ENCODE measurements at places on chromosomes 13 and 19. TPM values are rescaled to one million over a fixed set of nuclear protein-coding genes. Genes with fewer than 3 reads are reported as not detected.

- no peak for DNase-seq
Measured at GRCh38 chr13:40376296-40376849, 290.1 kb downstream of the FOXO1 start.

GRCh38 chr13:111363591-111363990 is 43.1 kb downstream of the TEX29 start:
- no peak for DNase-seq

The DPF1 gene
- total RNA-seq, result not detected

DNA sequence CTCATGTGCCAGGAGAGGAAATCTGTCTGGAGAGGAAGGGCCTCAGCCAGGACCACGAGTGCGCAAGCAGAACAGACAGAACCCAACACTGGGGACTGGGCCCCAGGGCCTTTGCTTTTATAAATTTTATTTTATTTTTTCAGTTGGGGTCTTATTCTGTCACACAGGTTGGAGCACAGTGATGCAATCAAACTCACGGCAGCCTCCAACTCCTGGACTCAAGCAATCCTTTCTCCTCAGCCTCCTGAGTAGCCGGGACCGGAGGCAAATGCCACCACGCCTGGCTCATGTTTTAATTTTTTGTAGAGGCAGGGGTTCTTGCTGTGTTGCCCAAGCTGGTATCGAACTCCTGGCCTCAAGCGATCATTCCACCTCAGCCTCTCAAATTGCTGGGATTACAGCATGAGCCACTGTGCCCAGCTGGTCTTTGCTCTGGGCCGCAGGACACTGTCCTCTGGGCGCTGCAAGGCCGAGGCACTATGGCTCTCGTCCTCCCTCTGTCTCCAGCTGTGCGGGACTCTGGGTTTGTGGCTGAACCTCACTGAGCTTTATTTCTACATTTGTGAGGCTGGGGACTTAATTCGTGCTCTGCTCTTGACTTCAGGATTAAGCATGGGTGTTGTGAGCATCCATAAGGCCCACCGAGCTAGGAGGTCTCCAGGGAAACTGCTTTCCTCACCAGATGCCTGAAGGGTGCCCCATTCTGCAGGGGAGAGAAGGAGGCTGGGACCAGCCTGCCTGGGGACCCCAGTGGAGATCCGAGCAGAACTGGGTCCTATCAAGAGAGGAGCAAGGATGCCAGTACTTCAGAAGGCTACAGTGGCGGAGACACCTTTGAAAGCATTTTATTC is 144.2 kb upstream of the VSTM2B start:
- DNase-seq, result no peak

GRCh38 chr13:24138911-24139310 is 21.6 kb upstream of the SPATA13 start:
- DNase-seq, result no peak

GRCh38 chr13:27631156-27631555 is 9.5 kb downstream of the POLR1D start:
- DNase-seq, result no peak

DNA sequence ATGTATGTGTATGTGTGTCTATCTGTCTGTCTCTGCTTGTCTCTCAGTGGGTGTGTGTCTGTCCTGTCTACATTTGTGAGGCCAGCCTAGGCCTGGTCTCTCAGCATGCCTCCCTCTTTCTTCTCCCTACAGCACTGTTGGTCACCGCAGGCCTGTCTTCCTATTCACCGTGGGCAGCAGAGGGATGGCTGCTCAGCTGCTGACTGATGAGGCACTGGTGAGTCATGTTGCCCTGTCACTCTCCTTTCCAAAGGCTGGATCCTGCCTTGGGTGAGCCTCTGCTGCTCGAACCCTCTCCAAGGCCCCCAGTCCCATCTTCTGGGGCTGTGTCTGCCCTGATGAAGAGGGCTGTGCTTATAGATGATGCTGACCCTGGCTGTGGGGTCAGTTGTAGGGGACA is 6.3 kb downstream of the ZNF71 start:
- DNase-seq, result no peak

DNA sequence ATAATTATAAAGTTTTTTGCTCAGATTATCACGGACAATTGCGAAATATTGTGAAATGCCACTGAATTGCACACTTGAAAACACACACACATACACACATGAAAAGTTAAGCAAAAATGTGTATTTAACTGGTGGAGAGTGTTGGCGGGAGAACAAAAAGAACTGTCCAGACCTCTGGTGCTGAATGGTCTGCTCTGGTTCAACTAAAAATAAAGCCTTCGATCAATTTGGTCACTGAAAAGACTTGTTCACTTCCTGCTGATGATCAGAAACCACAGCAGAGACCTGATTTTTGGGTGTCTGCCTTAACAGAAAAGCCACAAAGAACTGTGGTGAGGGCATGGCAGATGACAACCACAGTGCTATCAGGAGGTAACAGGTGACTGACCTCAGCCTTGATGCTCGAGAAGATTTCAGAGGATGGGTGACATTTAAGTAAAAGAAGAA is 4.0 kb upstream of the IGFL1 start:
- no peak for DNase-seq

DNA sequence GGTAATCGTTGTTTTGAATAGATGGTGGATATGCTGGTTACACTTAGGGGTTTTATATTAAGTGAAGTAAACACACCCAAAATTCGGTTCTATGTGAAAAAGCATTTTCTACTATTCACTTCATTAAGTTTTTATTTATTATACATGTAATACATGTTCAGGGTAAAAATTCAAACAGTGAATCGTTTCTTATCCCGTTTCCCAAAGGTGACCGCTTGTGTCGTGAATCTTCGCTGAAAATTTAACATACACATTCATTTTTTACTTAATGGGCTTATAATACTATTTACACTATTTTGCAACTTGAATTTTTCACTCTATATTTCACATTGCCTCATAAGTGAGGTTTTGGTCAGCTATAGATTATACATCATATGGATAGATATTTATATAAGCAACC is 24.5 kb downstream of the IPO5 start:
- DNase-seq, result no peak

The APOC4 gene
- not detected for total RNA-seq

Data from pancreas (tissue), 10 donors.